ENCODE measurements at places on chromosomes 11 and 22.

- DNase-seq, result no peak
Measured at GRCh38 chr11:32069361-32070058, 21.4 kb upstream of the RCN1 start.

DNA sequence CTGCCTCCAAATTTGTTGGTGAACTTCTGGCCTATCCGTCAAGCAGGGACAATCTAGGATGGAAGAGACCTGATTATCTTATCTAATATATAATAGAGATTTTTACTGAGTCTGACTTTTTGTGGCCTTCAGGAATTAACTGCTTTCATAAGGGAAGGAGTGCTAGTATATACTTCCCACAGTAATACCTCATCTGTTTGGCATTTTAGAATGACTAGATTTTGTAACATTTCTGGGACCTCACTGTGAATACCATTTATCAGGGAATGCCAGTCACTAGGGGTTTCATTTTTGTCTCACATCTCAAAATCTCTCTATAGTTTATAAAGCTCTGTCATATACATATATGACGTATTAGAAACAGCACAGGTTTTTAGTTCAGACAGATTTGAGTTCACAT lies 114.3 kb downstream of the INSC start:
- no peak for DNase-seq

DNA sequence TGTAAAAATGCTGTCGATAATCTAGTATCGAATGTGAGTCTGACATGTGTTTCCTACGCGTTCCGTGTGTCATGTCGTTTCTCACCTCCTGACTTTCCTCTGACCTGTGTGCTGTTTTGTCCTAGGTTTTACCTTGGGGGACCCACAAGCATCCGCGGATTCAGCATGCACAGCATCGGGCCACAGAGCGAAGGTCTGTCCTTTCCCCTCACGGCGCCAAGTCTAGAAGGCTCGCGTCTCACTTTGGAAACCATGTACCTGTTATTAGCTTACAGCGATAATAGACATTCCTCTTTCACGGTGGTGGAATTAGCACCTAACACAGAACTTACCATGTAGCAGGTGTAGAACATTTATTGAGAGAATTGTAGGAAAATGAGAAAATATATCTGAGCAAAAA lies 28.6 kb downstream of the SAMM50 start:
- no peak for DNase-seq

- no peak for DNase-seq
Measured at GRCh38 chr22:25094579-25094978, 105.1 kb upstream of the CRYBB3 start.

GRCh38 chr11:446891-447290 lies 3.2 kb upstream of the PTDSS2 start:
- DNase-seq, result no peak

Measured in stimulated activated naive CD8-positive, alpha-beta T cell treated with anti-CD3 and anti-CD28 coated beads, Interleukin-15, Interleukin-2, amounts not matched to agents 100 U/mL and 50 U/mL, for 24 hours (primary cell).